ENCODE measurements at places on chromosomes 12 and 14.

- DNase-seq = peak; percentile 7
Observed at GRCh38 chr14:24734917-24735500, 101.0 kb upstream of the GZMB start.

- no peak for DNase-seq
Observed at GRCh38 chr14:74333909-74334308, 14.4 kb upstream of the VRTN start.

GRCh38 chr12:94516985-94517384 lies 57.3 kb upstream of the CEP83 start:
- DNase-seq = no peak

GRCh38 chr12:132771126-132771838 lies 9.7 kb upstream of the ANKLE2 start:
- no peak for DNase-seq

DNA sequence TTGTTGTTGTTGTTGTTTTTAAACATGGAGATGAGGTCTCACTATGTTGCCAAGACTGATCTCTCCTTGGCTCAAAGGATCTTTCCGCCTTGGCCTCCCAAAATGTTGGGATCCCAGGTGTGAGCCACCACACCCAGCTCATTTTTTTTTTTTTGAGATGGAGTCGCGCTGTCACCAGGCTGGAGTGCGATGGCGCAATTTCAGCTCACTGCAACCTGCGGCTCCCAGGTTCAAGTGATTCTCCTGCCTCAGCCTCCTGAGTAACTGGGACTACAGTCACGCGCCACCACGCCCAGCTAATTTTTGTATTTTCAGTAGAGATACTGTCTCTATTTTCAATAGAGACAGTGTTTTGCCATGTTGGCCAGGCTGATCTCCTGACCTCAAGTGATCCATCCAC lies 4.9 kb upstream of the CLIP1 start:
- DNase-seq = no peak
